Vagina (tissue), 2 donors: ENCODE measurements at places on chromosomes 12 and 14. TPM values are rescaled to one million over a fixed set of nuclear protein-coding genes. Genes with fewer than 3 reads are reported as not detected.

The AP1G2 gene
- total RNA-seq, result 122 TPM

The ATXN3 gene
- 37.8 TPM for total RNA-seq

The SERPINA4 gene
- not detected for total RNA-seq

The TMTC1 gene
- total RNA-seq, result 63.8 TPM

The OR10G3 gene
- not detected for total RNA-seq
